ENCODE measurements at places on chromosomes 3 and 15. TPM values are rescaled to one million over a fixed set of nuclear protein-coding genes. Genes with fewer than 3 reads are reported as not detected.

Gene RHCG
- total RNA-seq, result 0.12 TPM

Gene TMPRSS7
- not detected for total RNA-seq

Gene CILP
- total RNA-seq, result under 0.01 TPM

Gene IL5RA
- not detected for total RNA-seq

Gene GP9
- total RNA-seq, result not detected

Gene GCSAM
- total RNA-seq, result not detected

Gene PIK3R4
- total RNA-seq, result 51.0 TPM

Gene SCN5A
- 0.08 TPM for total RNA-seq

Gene ARL6
- total RNA-seq, result 7.1 TPM

Gene MESP2
- 1.6 TPM for total RNA-seq

Gene SCG5
- total RNA-seq, result 100 TPM

Gene CCR8
- not detected for total RNA-seq

Gene IQCF5
- total RNA-seq, result not detected

Gene EPHA3
- total RNA-seq, result under 0.01 TPM

Gene EIF2B5
- total RNA-seq, result 35.0 TPM

Gene KLHL40
- not detected for total RNA-seq

Gene IGF1R
- total RNA-seq, result 66.3 TPM

Gene TKT
- total RNA-seq, result 324 TPM

Gene MCTP2
- total RNA-seq, result 4.7 TPM

Gene XCR1
- 0.23 TPM for total RNA-seq

Gene MOBP
- total RNA-seq, result not detected

Gene RNU5B-1
- total RNA-seq, result not detected

Data from smooth muscle cell of the coronary artery (primary cell).